ENCODE measurements at places on chromosomes 6 and 20.

DNA sequence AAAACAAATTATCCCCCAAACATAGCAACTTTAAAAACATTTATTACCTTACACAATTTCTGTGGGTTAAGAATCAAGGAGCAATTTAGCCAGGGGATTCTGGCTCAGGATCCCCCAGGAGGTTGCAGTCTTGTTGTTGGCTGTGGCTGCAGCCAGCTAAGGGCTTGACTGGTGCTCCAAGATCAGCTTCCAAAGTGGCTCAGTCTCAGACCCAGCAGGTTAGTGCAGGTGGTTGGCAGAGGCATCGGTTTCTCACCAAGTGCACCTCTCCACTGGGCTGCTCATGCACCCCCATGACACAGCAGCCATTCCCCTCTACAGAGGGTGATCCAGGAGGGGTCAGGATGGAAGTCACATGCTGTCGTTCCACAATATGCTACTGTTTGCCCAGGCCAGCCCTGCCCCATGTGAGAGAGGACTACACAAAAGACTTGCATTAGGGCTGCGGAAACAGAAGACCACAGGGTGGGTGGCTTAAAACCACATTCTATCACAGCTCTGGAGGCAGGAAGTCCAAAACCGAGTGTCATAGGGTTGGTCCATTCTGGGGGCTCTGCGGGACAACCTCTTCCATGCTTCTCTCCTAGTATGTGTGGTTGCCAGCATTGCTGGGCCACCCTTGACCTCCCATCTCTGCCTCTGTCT is 125.8 kb downstream of the C6orf118 start:
- DNase-seq, result no peak

GRCh38 chr20:49435639-49436038 is 46.8 kb downstream of the KCNB1 start:
- no peak for DNase-seq

- DNase-seq, result no peak
These were observed 41.1 kb downstream of the CNR1 start for GRCh38 chr6:88124925-88125557.

DNA sequence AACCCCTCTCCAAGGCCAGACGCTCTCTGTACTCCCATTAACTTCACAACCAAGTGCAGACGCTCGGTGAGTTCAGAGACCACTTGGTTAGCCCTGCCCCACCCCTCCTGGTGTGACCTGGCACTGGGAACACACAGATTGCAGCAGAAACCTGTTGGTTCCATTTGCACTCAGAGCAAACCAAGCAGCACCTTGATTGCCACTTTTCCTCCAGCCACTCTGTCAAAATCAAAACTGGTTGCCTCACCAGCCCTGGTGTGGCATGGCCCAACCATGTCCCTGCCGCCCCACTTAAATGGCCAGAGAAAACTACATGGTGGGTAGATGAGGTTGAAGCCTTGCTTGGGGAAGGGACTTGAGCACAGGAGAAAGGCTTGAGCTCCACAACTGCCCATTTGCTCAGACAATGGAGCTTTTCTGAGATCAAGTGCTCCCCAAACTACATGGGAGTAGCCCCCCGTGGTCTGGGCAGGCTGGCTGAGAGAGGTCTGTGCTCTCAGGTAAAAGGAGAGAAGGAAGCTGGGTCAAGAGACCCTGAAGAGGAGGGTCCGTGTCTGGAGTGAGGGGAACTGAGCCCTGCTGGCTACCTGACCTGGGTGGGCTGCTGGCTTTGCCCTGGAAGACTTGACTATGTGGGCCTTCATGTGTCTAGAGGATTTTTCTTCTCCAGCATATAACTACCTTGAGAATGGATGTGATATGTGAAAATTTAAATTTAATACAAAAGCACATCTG is 43.4 kb downstream of the PLCG1 start:
- DNase-seq, result no peak
